H9 (cell line): ENCODE measurements at places on chromosomes 3 and 15. TPM values are rescaled to one million over a fixed set of nuclear protein-coding genes. Genes with fewer than 3 reads are reported as not detected.

The NLGN1 gene
- 5.2 and 5.5 TPM in 2 replicates for total RNA-seq

The DAPK2 gene
- 3.5 and 4.6 TPM in 2 replicates for total RNA-seq

The SLC15A2 gene
- 2.3 and 2.4 TPM in 2 replicates for total RNA-seq

The NANOGP8 gene
- 88.4 and 91.5 TPM in 2 replicates for total RNA-seq

The ONECUT1 gene
- 14.0 and 14.1 TPM in 2 replicates for total RNA-seq

The POTEB3 gene
- total RNA-seq: not detected in 2 replicates

The ZMAT3 gene
- 9.4 and 10.5 TPM in 2 replicates for total RNA-seq

The EDC3 gene
- 56.6 and 60.5 TPM in 2 replicates for total RNA-seq

The GOLGA6L9 gene
- total RNA-seq: 3.9 TPM in 2 replicates

The ASB14 gene
- not detected in 2 replicates for total RNA-seq

The TTC23 gene
- 12.2 and 14.3 TPM in 2 replicates for total RNA-seq

The RPL4 gene
- 3,988 and 4,137 TPM in 2 replicates for total RNA-seq

The DLEC1 gene
- total RNA-seq: 2.0 and 2.1 TPM in 2 replicates

The TIMP4 gene
- 8.4 and 8.5 TPM in 2 replicates for total RNA-seq

The GP9 gene
- not detected in 2 replicates for total RNA-seq

The LRRC3B gene
- 0.31 and 0.35 TPM in 2 replicates for total RNA-seq

The POLQ gene
- total RNA-seq: 14.7 and 15.4 TPM in 2 replicates

The WNT5A gene
- 1.1 and 1.3 TPM in 2 replicates for total RNA-seq

The TAGLN3 gene
- 6.4 and 7.5 TPM in 2 replicates for total RNA-seq

The HRH1 gene
- total RNA-seq: 0.31 and 0.74 TPM in 2 replicates

The LRRN1 gene
- total RNA-seq: 269 and 271 TPM in 2 replicates

The IGDCC3 gene
- total RNA-seq: 17.9 and 18.9 TPM in 2 replicates

The C3orf85 gene
- not detected in 2 replicates for total RNA-seq

The GABRB3 gene
- total RNA-seq: 98.2 and 112 TPM in 2 replicates

The SLC22A13 gene
- 0.11 TPM in 1 of 2 replicates, not detected in the other for total RNA-seq

The SLC24A5 gene
- total RNA-seq: not detected in 2 replicates

The LIPH gene
- total RNA-seq: 0.17 and 0.37 TPM in 2 replicates

The GUCA1C gene
- not detected in 2 replicates for total RNA-seq

The CBLB gene
- total RNA-seq: 22.4 and 25.7 TPM in 2 replicates

The CCDC13 gene
- not detected in 2 replicates for total RNA-seq

The PAK6 gene
- total RNA-seq: 7.0 and 7.4 TPM in 2 replicates

The CLDN18 gene
- not detected in 2 replicates for total RNA-seq

The PLA2G4D gene
- 0.33 TPM in 1 of 2 replicates, not detected in the other for total RNA-seq

The CMTM7 gene
- 20.6 and 23.9 TPM in 2 replicates for total RNA-seq

The STAG1 gene
- 31.2 and 34.6 TPM in 2 replicates for total RNA-seq

The CHCHD4 gene
- 13.3 and 13.7 TPM in 2 replicates for total RNA-seq

The TEX55 gene
- total RNA-seq: not detected in 2 replicates

The GP5 gene
- total RNA-seq: not detected in 2 replicates
